ENCODE measurements at places on chromosomes 6 and 20.

DNA sequence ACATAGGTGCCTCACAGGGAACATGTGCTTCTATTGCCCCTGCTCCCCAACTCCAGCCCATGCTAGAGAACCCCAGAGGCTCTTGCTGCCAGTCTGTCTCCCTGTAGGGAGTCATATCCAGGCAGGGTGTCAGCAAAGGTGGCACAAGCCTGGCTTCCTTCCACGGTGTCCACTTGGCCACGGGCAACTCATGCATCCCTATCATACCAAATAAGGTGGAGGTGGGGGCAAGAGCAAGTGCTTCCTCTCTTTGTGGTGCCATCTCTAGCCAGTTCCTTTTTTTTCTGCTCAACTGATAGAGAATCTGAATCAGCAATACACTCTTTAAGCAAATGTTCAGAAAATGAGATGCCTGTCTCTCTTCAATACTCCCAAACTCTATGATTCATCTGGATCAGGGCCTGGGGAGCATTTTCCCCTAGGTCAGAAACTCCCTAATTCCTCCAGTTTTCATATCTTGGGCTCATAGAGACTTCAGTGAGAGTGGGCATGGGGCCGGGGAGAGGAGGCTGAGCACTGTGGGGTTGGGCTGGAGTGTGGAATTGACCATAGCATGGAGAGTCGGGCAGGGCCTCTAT is 105.1 kb upstream of the GPR6 start:
- no peak for DNase-seq

DNA sequence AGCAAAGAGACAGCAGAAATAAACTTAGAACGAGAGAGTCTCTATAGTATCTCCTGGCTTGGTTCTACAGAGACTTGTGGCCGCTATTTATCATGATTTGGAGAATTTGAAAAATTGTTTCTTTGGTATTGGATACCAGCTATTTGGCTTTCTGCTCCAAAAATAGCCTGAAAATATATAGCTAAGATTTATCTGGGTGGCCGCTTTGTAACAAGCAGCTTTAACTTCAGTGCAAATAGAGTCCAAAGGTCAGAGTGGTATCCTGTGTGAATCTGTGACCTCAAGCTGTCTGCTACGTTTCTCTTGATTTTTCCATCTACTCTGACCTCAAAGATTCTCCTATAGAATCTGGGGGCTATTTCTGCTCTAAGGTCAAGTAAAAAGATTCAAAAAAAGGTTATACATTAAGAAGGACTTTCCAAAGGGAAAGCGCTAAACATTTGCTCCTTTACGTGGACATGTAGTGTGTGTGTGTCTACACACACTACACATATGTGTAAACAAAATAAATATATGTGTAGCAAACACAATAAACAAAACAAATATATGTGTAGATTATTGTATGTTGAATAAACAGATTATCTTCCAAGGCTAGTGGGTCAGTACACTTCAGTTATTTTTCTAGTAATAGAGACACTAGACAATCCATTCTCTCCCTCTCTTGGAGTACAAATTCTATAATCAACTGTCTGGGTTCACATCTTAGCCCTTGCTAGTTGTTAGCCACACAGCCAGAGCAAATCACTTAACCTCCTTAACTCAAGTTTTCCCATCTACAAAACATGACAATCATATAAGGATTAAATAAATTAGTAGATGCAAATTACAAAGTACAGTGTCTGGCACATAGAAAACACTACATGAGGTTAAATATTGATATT is 40.8 kb downstream of the CHD6 start:
- no peak for DNase-seq

DNA sequence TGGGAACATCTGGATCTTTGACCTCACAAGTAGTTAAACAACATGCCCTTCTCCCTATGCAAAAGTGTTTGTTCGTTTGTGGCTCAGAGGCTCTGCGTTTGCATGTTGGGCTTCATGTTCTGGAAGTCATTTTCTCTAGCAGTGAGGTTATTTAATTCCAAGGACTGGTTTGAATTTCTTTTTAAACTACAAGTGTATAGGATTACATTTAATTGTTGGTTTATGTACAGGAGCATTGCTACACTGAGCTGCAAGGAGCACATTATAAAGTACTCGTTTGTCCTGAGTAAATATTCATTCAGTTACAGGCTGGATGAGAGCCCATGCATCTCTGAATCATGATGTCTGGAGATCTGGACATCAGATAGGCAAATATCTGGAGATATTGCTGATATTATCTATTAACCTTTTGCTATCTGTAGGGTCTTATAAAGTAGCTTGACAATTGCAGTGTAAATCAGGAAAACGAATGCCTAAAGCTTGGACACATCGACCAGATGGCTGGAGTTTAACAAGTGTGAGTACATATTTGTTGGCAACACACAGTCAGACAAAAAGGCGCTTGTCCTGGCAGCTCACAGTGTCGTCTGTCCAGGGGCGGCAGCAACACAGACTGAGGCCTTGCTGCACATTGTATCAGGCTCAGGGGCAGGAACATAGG is 84.6 kb downstream of the PDE7B start:
- no peak for DNase-seq

DNA sequence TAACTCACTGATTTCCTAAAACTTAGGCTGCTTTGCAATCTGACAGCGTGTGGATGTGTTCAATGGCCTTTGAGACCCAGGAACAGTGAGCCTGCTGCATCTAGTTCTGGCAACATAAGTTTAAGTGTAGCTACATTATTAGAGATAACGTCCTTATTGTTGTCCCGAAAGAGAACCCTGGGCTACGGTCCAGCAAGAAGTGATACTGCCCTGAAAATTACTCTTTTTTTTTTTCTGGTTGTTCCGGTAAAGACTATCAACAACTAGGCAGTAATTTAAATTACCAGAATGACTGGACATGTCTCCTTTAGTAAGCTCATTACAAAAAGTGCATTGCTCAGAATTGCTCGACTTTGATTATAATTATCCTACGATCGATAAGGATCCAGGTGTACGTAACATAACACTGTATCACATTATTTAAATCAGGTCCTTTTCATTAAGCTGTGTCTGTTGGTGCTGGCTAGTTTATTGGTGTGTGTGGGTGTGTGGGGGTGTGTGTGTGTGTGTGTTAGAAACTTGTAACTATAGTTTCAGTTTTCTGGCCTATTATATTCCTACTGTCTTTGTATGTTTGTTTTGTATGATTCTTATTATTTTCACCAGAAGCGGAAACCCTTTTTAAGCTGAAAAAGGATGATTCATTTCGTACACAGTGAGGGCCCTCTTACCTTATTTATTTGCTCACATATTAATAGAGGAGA is 3.0 kb downstream of the TSHZ2 start:
- DNase-seq, result no peak

DNA sequence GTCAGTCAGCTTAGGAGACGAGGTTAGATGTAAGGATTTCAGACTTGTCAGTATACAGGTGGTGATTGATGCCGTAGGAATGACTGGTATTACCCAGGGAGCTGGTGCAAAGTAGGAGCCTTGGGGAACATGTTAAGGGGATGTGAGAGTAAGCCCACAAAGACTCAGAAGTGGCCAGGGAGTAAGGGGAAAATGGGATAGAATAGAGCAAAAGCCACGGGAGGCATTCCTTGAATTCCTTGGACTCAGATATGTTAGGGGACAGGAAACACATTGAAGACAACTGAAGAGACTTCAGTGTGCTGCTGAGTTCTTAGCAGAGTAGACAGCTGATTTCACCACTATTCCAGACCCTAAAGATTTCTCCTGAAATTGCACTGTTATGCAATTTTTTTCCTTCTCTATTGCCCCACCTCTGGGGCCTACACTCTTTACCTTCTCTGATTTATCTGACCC is 1.2 kb upstream of the ACAT2 start:
- no peak for DNase-seq

DNA sequence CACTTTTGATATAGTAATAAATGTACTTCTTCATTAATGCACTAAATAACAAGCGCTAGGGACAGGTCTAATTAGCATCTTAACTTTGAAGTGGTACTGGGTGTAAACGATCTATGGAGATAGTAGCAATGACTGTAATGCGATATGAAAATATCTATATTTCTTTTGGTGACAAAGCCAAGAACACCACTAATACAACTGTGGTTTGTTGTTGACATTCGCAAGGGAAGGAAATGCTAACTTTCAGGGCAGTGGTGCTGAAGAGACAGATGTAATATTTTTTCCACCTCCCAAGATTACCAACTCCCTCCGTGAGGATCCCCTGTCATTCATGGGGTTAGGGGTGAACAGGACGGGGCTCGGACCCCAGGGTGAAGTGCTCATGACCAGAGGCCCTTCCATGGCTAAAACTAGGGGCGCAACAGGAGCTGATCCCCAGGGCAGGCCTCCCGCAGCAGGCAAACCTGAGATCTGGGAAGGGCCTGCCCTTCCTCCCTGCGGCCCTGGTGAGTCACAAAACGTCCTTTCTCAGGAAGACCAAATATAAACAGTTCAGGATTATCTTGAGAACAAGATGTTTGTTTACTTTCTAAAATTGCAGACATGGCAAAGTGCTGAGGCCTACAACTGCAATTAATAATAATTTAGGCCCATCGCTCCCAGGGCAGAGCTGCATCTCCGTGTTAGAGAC is 65.0 kb upstream of the TOX2 start:
- DNase-seq, result no peak

- DNase-seq, result no peak
Measured at GRCh38 chr6:17932330-17932852, 55.0 kb downstream of the KIF13A start.

DNA sequence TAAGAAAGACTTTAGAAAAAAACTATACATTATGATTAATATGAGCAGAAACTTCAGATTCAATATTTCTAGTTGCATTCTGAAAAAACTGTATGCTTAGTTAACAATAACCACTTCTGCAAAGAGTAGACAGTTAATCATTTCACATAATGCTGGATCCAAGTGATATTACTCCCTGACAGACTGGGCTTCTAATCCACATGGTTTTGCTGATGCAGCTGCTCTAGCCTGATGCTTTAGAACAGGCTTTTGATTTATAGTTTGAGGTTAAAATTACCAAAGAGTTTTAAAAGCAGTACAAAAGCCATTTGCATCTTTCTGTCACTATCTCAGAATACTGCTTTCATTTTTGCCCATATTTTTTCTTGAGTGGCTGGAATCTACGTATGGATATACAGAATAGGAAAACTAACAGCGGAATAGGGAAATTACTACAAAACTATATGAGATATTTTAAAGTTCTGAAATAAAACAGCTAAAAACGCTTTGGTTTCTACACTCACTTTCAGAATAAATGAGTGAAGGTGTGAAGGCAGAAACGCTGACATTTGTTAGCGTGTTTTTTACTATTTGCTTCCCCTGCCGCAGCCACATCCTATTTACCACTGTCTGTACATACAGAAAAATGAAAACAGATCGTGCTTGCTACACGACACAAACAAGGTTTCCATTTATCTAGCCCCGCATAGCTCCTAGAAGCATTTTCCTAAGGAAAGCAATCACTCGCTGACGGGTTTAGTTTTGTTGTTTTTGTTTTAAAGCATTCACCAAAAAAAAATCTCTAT is 61.7 kb downstream of the METTL24 start:
- DNase-seq, result no peak

Data from CD4-positive, alpha-beta T cell (primary cell).